ENCODE measurements at places on chromosomes 4 and X.

- DNase-seq: peak; percentile 87
These were observed at the start of gene BEX3 for GRCh38 chrX:103376118-103376978. Gene BEX3, plus strand, starts transcription at chrX:103376538. Its CDS starts 984 bp downstream, at chrX:103377522.

- no peak for DNase-seq
These were observed 84.5 kb downstream of the WFS1 start for GRCh38 chr4:6354119-6354518.

- no peak for DNase-seq
These were observed 37.7 kb downstream of the JADE1 start for GRCh38 chr4:128847082-128847724.

- DNase-seq: no peak
These were observed 74.0 kb downstream of the HPRT1 start for GRCh38 chrX:134533952-134534351.

DNA sequence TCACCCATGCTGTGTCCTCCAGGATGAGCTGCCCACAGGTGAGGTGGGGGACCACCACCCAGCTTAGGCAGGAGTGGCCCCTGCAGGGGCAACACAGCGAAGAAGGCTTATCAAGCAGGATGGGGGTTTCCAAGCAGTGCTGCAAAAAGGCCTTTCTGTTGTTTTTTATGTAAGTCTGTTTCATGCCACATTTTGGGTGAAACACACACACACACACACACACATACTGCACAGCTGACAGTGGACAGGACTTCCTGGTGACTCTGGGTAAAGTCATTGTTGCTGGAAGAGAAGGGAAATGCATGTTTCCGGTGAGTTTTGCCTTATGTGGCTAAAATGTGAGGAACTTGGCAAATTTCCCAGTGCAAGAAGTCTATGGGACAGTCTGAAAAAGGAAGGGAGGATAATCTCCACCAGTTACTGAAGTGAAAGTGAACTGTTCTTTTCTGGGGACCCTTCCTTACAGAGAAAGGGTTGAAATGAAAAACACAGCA, 119.2 kb downstream of the IRF2 start:
- peak; percentile 62 for DNase-seq

GRCh38 chr4:92128676-92129075, 175.1 kb upstream of the GRID2 start:
- DNase-seq: no peak

Measured in osteocyte (in vitro differentiated cells).